ENCODE measurements at places on chromosomes 1 and 21. TPM values are rescaled to one million over a fixed set of nuclear protein-coding genes. Genes with fewer than 3 reads are reported as not detected.

TMPRSS15 gene
- total RNA-seq: not detected

- DNase-seq: no peak
These were observed 29.9 kb downstream of the TP53BP2 start for GRCh38 chr1:223815865-223816264.

DNA sequence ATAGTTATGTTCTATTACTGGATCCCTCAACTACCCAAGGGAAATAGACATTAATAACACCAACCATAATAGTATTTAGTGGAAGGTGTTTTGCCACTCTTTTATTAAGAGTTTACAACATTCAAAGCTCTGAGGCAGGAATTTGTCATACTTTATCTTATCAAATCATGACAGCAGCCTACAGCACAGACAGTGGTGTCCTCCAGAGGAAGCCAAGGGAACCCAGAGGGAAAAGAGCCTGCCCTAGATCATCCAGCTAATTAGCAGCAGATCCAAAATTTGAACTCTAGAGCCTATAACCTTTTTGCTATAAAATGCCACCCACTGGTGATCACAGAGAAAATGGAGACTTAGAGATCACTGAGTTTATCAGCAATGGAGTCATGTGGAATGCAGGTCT is 18.2 kb downstream of the VAV3 start:
- no peak for DNase-seq

GRCh38 chr1:155892796-155893195 is 18.4 kb downstream of the RIT1 start:
- no peak for DNase-seq

DNA sequence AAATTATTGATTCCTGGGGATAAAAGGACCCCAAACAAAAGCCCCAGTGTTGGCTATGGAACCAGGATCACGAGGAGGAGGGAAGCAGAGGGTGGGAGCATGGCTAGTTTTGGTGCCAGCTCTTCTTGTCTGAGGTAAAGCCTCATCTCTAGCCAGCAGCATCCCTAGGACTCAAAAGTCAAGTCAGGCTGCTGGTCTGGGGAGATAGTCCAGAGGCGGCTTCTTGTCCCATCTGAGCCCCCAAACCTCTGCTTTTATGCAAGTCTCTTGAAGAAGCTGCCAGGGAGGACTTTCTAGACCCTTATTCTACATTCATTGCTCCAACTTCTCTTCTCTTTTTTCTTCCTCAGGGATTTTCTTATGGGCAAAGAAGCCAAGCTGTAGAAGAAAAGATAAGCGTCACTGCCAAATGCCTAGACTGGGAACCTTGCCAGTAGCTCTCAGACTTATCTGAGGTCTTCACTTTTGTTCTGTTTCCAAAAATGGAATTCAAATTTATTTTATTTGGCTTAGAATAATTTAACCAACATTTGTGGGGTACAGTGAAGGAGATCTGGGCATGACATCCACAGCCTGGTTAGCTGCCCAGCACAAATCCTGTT is 6.9 kb upstream of the ANKRD35 start:
- DNase-seq: no peak

GRCh38 chr1:16402742-16403141 is 34.5 kb downstream of the SPATA21 start:
- no peak for DNase-seq

GRCh38 chr1:241221319-241221718 is 135.7 kb downstream of the RGS7 start:
- no peak for DNase-seq

DNA sequence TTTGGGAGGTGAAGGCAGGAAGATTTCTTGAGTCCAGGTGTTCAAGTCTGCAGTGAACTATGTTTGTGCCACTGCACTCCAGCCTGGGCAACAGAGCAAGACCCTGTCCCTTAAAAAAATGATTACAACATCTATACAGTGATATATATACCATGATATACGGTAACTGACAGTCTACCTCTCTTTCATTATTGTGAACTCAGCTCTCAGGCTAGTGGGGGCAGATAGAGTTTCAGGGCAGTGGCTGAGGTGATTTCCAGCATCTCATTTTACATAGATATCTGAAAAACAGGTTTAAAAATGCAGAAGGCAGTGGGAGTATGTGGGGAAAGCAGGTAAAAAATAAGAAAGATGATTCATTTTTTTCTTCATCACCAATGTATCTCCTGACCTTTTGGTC is 8.1 kb upstream of the NTNG1 start:
- no peak for DNase-seq
